Cardiac fibroblast (primary cell): ENCODE measurements at places on chromosomes 3 and 15.

GRCh38 chr15:82999426-82999825, 12.0 kb downstream of the C15orf40 start:
- no peak for DNase-seq

- no peak for DNase-seq
Observed at GRCh38 chr3:119779731-119780383, 2.0 kb upstream of the NR1I2 start.

DNA sequence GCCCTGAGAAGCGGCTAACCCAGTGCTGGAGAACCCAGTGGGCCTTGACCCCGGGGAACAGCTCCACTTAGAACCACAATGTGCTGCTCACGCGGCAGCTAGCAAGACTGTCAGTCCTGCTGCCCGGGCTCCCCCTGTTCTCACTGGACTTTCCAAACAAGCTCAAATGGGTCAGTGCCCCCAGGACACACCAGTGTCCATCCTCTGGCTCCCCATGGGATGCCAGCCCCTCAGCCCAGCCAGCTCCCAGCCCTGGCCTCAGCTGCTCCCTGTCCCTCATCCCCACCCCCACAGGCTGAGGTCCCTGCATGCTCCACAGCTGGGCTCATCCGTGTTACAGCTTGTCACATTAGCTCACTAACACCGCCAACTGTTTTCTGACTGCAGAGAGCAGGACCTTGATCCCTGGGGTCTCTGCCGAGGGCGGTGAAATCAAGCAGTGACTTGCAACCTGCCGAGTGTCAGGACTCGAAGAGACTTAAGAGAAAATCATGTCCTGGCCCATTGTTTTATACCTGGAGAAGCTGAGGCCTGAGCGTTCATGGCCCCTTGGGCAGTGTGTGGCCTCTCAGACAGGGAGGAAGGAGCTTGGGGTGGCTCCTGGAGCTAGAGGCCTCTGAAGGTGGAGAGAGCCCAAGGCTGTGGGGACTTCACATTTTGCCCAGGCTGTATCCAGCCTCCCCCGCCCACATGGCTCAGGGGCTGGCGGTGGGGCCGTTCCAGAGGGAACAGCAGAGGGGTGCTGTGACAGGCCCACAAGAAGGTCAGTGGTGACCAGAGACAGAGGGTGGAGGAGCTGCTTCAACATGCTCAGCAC, 157.5 kb downstream of the MEGF11 start:
- DNase-seq, result no peak

GRCh38 chr15:33490703-33491102, 179.9 kb downstream of the RYR3 start:
- DNase-seq, result no peak

- DNase-seq, result no peak
Observed at GRCh38 chr3:52518723-52519444, 14.8 kb downstream of the NT5DC2 start.

DNA sequence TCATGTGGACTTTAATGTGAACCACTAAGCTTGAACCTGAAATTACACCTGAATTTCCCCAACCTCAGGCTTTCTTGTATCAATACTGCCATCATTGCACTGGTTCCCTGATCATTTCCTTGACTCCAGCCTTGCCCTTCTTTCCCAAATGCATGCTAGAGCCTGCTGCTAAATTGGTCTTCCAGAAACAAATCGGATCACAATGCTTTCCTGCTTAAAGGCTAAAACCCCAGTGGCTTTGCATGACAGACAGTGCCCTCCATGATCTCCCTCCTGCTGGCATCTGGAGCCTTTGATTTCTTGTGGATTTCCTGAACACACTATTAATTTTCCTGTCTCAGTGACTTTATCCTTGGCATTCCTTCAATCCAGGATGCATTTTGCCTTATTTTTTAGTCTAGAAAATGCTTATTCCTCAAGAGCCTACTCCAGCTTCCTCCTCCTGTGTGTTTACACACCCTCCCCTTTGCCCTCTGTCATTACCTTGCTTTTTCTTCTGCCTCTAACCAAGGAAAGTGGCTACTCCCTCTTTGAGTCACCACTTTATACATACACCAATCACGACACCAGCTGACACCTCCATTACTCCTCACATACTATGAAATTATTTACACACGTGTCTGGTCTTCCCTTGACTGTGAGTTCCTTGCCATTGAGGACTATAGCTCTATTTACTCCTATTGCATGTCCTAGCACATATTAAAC, 214.6 kb downstream of the KCNAB1 start:
- no peak for DNase-seq

DNA sequence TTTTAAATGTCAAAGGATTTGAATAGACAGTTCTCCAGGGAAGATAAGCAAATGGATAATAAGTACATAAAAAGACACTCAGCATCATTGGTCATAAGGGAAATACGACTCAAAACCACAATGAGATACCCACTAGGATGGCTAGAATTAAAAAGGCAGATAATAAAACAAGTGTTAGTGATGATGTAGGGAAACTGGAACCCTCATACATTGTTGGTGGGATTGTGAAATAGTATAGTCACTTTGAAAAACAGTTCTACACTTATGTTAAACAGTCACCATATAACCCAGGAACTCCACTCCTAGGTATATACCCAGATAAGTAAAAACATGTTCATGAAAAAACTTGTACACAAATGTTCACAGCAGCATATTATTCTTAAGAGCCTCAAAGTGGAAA, 72.5 kb downstream of the GPR156 start:
- no peak for DNase-seq

- DNase-seq, result peak; percentile 92
Observed at GRCh38 chr15:34055868-34056595, 17.0 kb upstream of the AVEN start.

DNA sequence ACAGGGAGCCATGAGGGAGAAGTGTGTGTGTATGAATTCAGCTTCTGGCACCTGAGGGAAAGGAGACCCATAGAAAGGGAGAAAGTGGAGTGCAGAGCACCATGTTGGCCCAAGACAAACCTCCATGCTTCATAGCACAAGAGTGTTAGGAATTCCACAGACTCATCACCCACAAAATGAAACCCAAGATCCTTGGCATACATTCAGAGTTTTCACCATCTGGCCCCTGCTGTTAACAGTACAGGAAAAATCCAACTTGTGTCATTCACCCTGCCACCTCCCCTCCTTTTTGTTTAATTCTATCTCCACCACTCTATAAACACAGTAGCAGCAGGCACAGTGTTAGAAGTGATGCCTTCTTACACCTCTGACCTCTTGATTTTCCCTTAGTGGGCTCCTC, 60.0 kb upstream of the MNS1 start:
- peak; percentile 45 for DNase-seq

DNA sequence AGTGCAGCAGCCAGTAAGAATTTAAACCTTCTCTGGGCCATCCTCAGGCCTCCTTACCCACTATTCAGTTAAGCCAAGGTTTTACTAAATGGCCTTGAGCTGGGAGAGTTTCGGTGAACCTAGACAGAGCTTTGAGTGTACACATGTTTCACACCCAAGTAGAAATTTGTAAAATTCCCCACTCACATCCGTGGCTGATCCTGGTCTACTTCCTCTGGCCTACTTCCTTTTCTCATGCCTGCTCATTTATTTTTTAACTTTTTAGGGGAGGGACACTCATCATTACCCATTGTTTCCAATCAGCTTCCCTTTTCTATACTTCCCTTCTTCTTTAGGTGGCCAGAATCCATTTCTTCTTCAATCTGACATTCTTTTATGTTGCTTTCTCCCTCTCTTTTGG, 7.6 kb downstream of the CX3CR1 start:
- no peak for DNase-seq

GRCh38 chr3:194046531-194046930, 89.4 kb upstream of the HES1 start:
- no peak for DNase-seq

GRCh38 chr3:186608624-186609215, 4.1 kb upstream of the AHSG start:
- DNase-seq, result no peak

DNA sequence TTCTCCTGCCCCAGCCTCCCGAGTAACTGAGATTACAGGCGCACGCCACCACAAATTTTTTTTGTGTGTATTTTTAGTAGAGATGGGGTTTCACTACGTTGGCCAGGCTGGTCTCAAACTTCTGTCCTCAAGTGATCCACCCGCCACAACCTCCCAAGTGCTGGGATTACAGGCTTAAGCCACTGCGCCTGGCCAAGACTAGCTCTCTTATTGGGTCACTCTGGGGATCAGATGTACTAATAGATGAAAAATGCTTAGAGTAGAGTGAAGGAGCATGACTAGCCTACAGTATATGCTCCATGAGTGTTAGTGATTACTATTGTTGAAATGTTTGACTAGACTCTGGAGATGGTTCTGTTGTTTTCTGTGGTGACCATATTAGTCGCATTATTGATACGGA, 21.8 kb downstream of the RARB start:
- no peak for DNase-seq

- DNase-seq, result peak; percentile 57
Observed at GRCh38 chr15:41967506-41968206, 4.7 kb downstream of the EHD4 start.

GRCh38 chr15:82647045-82647834, at the start of gene CPEB1:
Gene CPEB1 (minus strand): TSS chr15:82647363. CDS start chr15:82628459, 18,904 bp downstream.
- peak; percentile 47 for DNase-seq

- DNase-seq, result peak; percentile 20
Observed at GRCh38 chr3:155281912-155282311, 11.6 kb downstream of the STRIT1 start.

DNA sequence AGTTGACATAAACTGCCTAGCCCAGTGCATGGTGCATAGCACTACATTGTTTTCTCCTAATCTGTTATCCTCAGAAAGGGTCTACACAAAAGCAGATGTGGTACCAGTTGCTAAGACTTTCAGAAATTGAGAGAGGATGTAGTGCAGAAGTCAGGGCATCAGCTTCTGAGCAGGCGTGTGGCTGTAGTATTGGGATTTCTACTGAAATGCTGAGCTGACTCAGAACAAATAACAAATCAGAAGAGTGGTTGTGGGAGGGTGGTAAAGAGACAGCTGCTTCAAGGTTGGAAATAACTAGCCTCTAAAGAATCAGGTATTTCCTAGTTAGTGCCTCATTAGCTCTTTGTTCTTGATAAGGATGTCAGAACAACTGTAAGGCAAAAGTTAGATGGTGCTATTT, 161.3 kb downstream of the AKAP13 start:
- no peak for DNase-seq

DNA sequence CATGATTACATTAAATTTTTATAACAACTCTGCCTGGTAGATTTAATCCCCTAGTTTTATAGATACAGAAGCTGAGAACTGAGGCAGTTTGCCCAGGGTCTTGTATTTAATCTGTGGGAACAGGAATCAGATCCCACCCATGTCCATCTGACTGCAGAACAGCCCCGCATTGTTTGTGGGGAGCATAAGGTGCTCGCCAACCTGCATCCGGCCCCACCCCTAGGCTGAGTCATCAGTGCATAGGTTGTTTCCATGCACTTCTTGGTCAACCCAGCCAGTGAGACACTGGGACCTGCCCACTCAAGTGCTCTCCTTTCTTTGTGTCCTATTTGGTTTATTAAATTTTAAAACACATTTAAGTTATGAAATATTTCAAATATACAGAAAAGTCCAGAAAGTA, 266.2 kb downstream of the OPA1 start:
- DNase-seq, result no peak

DNA sequence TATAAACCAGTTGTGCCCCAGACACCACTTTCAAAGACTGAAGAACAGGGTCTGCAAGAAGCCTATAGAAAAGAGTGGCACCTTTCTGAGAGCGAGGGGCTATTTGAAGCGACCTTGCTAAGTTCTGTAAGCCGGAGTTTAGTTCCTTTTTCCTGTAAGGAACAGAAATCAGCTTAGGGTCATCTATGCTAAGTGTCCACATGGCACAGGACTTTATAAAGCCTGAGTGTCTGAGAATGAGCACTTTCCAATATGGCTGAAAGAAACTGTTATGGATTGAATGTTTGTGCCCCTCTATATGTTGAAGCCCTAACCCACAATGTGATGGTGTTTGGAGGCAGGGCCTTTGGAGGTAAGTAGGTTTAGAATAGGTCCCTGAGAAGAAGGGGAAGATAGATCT, 4.0 kb upstream of the A4GNT start:
- no peak for DNase-seq

- no peak for DNase-seq
Observed at GRCh38 chr3:138846262-138846791, 11.6 kb upstream of the PIK3CB start.

- no peak for DNase-seq
Observed at GRCh38 chr3:156761007-156761406, 65.1 kb upstream of the LEKR1 start.

GRCh38 chr3:150225986-150226385, 182.1 kb upstream of the TSC22D2 start:
- DNase-seq, result peak; percentile 42

- DNase-seq, result peak; percentile 82
Observed at GRCh38 chr3:152909180-152909883, 74.4 kb downstream of the P2RY1 start.

DNA sequence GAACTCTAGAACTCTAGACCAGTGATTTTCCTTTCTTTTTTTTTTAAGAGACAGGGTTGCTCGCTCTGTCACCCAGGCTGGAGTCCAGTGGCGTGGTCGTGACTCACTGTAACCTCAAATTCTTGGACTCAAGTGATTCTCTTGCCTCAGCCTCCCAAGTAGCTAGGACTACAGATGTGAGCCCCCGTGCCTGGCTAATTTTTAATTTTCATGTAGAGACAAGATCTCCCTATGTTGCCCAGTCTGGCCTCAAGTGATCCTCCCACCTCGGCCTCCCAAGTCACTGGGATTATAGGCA, 359.6 kb downstream of the SHQ1 start:
- peak; percentile 68 for DNase-seq

GRCh38 chr3:21390856-21391255, 360.2 kb downstream of the ZNF385D start:
- DNase-seq, result no peak

DNA sequence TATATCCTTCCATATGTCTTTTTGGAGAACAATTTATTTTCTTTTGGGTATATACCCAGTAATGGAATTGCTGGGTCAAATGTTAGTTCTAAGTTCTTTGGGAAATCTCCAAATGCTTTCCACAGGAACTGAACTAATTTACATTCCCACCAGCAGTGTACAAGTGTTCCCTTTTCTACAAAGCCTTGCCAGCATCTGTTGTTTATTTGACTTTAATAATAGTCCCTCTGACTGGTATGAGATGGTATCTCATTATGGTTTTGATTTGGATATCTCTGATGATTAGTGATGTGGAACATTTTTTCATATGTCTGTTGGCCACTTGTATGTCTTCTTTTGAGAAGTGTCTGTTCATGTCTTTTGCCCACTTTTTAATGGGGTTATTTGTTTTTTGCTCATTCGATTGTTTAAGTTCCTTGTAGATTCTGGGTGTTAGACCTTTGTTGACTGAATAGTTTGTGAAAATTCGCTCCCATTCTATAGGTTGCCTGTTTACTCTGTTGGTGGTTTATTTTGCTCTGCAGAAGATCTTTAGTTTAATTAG, 48.4 kb downstream of the TMEM45A start:
- no peak for DNase-seq

- DNase-seq, result no peak
Observed at GRCh38 chr15:88605189-88606069, 15.7 kb upstream of the AEN start.

- no peak for DNase-seq
Observed at GRCh38 chr3:188369526-188369925, 215.6 kb downstream of the LPP start.

DNA sequence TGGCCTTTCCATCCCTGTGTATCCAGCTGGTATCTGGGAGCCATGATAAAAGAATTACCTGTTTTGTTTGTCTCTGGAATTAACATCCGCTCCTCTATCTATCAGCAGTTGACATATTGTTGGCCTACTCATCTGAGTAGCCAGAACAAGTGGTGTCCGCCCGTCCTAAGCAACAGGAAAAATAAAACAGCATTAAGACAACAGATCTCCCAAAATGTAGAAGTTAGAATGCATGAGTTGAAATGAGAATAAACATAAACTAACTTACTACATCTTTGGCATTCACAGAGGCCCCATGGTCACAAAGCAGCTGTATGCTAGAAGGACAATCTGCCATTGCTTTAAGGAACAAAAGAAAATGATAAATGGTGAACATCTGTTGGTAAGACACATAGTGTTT, 75.9 kb downstream of the UACA start:
- DNase-seq, result no peak
